ENCODE measurements at places on chromosomes 2 and 18.

- no peak for DNase-seq
Measured at GRCh38 chr2:122831649-122832048, 1076.2 kb downstream of the TSN start.

GRCh38 chr2:33494155-33494779, 17.8 kb downstream of the RASGRP3 start:
- no peak for DNase-seq

DNA sequence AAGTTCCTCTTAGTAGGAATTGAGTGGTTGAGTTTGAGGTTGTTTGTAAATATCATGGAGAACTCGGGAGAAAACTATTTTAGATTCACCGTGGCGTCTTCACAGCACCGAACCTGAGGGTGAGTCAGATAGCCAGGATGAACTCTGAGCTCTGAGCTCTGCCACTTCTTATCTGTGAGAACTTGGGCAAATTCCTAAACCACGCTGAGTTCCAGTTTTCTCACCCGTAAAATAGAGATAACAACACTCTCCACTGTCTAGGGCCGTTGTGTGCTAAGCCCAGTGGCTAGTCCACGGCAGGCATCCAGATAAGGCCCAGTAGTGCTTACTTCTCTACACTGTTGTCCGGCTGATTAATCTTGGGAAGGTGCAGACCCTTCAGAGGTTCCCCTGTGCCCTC, 7.0 kb downstream of the KIF5C start:
- DNase-seq, result no peak

DNA sequence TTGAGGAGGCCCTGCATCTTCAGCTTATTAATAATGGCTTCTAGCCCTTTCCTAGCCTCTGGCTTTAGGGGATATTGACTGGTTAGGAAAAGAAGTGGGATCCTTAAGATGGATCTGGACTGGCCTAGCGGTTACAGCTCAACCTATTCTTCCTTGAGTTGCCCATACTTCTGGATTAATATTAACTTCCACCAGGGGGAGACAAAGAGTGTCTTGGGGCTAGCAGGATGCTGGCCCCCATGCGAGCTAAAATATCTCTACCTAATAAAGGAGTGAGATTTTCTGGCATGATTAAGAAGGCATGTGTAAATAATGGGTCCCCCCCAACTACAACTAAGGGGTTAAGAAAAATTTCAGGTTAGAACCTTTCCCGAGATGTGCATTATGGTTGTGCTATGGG, 23.2 kb upstream of the PLA2R1 start:
- no peak for DNase-seq

DNA sequence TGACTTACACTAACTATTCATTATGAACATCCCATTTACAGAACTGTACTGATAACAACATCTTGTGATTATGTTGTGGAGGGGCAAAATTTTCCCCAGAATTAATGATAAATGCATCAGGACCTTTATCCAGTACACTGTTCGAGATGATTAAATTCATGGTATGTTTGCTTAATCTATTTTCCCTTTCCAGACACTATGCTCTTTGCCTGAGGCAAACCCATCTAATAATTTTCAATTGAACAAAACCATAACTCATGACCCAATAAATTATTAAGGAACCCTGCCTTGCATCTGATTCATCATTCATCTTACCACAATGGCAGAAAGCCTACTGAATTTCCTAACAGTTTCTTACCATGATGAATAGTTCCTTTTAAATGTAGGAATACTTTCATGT, 385.0 kb downstream of the DSEL start:
- DNase-seq, result no peak

DNA sequence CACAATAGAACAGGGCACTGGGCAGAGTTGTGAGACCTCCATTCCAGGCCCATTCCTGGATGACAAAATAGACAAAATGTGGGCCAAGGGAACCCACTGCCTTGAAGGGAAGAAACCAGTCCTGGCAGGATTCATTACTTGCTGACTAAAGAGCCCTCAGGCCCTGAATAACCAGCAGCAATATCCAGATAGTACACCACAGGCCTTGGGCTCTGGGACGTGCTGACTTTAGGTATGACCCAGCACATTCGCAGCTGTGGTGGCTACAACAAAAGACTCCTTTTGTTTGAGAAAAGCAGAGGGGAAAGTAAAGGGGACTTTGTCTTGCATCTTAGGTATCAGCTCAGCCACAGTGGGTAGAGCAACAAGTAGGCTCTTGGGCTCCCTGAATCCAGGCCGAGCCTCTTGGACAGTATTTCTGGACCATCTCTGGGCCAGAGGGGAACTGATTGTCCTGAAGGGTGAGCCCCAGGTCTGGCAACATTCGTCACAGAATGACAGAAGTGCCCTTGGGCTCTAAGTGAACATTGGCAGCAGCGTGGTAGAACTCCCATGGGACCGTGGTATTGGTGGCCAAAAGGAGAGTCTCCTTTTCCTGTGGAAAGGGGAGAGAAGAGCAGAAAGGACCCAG, 89.9 kb upstream of the CD226 start:
- no peak for DNase-seq
